Activated CD4-positive, alpha-beta T cell treated with anti-CD3 and anti-CD28 coated beads for 1 hour (primary cell): ENCODE measurements at places on chromosomes 12 and 14.

- DNase-seq = no peak
These were observed 12.3 kb downstream of the METTL3 start for GRCh38 chr14:21498540-21499526.

DNA sequence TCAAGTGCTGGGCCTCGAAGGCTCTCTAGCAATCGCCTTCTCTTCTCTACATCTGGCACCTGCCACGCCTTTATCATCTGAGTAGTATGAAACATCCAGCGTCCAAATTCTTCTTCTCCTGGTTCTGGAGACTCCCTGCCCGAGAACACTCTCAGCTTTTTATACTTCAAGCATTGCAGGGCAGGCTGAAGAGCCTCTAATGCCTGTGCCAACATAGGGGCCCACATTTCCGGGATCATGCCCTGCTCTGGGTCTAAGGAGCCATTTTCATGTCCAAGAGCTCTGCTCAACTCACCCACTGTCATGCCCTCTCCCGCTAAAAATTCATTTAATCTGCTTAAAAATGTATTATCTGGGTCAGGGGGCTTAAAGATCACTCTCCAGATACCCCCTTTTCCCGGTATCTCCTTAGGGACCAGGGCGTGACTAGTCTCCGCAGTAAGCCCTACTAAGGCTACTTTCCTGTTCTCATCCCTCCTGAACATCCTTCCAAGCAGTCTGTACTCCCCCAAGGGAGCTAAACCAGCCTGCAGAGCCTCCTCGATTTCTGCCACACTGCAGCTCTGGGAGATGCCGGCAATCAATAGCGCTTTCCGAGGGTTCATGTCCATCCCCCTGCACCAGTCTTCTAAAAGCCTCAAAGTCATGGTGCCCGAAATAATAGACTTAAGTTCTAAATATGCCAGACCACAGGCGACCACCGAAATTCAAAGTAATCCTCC lies 940 bp downstream of the MOAP1 start:
- no peak for DNase-seq

DNA sequence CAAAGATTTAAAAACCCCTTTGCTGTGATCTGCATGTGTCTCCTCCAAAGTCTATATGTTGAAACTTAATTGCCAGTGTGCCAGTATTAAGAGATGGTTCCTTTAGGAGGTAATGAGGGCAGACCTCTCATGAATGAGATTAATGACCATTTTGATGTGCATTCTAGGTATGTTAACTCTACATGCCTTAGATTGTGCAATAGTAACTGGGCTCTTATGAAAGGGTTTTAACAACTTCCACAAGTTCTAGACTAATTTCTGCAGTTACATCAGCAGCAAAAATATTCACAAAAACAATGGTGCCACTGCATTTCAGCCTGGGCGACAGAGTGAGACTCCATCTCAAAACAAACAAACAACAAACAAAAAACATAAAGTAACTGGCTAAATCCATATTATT lies 3.8 kb upstream of the TAS2R10 start:
- no peak for DNase-seq

- DNase-seq = no peak
These were observed 33.7 kb upstream of the MAP1LC3B2 start for GRCh38 chr12:116525418-116526001.

- no peak for DNase-seq
These were observed 332.9 kb downstream of the PCNX1 start for GRCh38 chr14:71240171-71240570.

- DNase-seq = no peak
These were observed 420.1 kb downstream of the VRK1 start for GRCh38 chr14:97217111-97217885.

GRCh38 chr12:48866052-48866711 lies 512 bp upstream of the RND1 start:
- no peak for DNase-seq

GRCh38 chr12:110782094-110782493 lies 39.4 kb upstream of the PPP1CC start:
- DNase-seq = no peak

- no peak for DNase-seq
These were observed 27.9 kb downstream of the DMAC2L start for GRCh38 chr14:50340045-50340444.

- DNase-seq = no peak
These were observed 778 bp downstream of the SLC8B1 start for GRCh38 chr12:113333877-113334785.

DNA sequence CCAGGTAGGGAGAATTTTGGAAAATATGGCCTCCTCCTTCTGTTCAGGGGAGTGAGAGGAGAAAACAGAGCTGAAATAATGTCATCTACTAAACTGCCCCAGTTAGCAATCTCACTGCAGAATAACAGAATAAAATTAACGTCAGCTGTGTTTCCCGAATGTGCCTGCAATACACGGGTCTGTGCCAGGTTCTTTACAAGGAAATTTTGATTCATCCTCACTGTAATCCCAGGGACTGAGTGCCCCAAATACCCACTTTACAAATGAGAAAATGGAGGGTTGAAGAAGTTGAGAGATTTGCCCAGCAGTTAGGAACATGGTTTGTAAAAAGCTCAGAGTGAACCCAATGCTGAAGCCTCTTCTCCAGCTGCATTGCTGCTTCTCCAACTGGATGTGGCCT lies 21.3 kb upstream of the SERPINA6 start:
- no peak for DNase-seq

DNA sequence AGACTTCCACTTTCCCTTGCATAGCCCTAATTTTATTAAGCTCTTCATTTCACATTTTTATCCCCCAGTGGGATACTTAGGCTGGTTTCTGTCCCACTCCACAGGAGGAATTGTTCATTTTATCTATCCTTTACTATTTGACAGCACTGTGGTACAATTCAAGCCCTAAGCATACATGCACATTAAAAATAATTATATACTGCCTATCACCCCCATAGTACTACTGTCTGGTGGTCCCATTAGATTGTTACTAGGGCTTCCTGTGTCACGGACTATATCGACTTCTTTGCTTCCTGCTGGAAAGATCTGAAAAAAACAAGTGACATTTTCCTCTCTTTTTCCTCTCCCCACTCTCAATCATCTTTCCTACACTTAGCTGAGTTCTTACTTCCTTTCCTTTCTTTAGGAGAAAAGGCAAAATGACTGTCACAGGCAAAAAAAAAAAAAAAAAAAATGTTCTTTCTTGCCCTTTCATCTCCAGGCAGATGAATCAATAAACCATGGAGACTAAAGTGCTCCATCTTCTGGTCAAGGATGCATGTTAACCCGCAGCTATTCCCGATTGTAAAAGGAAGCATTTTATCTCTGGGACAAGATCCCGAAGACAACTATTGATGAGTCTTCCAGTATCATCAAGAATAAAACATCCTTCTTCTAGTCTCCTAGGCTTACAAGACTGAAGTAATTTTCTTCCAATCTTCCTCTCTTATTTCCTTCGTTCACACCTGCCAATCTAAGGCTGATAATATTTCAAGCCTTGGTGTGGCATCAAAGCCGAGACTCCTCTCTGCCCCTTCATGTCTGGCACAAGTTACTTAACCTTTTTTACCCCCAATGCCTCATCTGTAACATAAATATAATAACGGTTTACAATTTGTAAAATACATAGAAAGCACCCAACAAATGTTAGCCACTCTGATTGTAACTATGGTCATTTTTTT lies 94.4 kb upstream of the PLEKHG7 start:
- no peak for DNase-seq

DNA sequence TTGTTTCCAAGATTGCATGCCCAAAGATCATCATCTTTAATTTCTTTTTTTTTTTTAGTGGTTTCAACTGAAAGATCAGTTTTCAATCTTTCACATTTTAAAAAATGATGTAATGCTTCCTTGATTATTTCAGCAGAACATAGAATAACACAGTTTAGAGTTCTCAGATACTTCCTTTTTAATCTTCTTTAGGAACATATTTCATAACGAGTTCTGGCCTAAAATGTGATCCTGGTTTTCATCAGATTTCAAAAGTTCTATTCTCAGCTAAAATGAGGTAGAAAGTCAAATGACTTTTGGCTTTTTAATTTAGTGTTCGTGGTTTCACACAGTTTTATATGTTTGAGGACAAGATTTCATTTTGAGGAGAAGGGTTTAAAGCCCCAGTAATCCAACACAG lies 40.0 kb upstream of the NR1H4 start:
- no peak for DNase-seq

DNA sequence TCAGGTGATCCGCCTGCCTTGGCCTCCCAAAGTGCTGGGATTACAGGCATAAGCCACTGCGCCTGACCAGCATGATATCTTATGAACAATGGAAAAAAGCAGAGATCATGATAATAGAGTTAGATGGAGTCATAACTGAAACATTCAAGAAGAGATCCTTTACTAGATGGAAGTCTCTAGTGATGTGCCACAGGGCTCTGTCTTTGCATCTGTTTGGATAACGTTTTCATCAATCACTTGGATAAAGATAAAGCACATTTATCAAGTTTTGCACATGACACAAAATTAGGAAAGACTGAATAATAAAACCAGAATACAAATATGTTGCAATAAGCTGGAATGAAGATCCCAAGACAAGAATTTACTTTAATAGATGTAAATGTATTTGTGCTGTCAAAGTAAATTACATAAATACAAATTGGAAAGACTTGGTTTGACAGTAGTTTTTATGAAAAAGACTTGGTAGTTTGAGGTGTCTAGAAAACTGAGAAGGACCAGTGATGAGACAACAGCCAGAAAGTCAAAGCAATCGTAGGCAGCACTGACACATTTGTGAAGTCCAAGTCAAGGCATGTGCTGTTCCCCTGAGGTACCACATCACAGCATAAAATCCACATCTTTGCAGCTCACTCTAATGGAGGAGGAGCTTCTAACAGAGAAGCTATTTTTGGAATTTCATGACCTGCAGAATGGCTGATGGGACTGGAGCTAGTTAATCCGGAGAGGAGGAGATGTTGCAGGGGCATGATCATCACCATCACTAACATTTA lies 28.5 kb downstream of the GPRC5A start:
- DNase-seq = no peak

GRCh38 chr12:108823804-108824203 lies 33.6 kb downstream of the SSH1 start:
- DNase-seq = no peak

- no peak for DNase-seq
These were observed 161.6 kb downstream of the CACNA1C start for GRCh38 chr12:2214411-2214810.

DNA sequence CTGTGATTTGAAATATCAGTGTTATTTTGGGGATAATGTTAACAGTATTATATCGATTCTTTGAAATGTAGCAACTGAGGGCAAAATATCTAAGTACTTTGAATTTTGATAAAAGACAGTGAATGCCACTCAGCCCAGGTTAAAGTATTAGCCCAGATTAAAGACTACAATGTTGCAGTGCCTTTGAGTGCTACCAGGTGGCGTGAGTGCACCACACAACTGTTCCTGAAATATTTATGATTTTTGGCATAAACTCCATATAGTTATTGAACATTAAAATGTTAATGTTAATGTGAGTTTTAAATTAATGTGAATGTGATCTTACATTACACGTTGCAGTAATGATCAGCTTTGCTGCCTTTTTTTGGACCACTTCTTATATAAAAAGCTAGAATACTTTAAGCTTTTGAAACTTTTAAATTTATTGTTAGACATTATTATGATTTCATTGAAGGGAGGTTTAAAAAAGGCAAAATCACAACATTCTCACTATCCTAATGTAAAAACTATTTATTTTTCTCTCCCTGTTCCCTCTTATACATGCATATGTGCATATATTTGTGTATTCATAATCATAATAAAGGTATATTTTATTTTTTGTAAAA lies 22.5 kb downstream of the MRPS35 start:
- DNase-seq = no peak

GRCh38 chr14:85399186-85399585 lies 130.8 kb upstream of the FLRT2 start:
- DNase-seq = no peak

DNA sequence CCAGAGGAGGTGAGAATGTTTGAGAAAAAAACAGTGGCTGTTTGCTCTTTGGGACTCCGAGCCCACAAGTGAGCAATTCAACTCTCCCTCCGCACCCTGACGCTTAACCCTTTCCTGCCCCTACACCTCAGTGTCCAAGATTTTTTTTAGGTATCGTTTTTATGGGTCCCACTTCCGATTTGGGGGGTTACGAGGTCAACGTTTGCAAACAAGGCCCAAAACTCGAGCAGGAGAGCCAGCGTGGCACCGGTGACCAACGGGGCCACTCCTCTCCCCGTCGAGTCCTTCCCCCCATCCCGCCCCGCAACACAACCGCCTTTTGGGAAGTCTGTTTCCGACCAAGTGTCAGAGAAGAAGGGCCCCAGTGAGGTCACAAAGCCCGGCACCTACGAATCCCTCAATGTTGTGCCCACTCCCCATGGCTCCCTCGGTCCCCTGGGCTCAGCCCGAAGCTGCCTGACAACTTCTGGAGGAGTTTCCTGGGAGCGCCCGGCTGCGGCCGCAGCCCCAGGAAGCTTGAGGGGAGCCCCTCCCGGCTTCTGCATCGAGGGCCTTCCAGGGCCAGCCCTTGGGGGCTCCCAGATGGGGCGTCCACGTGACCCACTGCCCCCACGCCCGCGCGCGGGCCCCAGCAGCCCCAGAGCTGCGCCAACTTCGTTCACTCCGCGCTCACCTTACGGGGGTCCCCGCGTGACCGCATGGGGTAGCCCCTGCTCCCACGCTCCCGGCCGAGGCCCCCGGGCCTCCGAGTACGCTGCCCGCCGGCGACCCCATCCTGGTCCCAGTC lies 1.2 kb downstream of the CDK2AP1 start:
- no peak for DNase-seq

DNA sequence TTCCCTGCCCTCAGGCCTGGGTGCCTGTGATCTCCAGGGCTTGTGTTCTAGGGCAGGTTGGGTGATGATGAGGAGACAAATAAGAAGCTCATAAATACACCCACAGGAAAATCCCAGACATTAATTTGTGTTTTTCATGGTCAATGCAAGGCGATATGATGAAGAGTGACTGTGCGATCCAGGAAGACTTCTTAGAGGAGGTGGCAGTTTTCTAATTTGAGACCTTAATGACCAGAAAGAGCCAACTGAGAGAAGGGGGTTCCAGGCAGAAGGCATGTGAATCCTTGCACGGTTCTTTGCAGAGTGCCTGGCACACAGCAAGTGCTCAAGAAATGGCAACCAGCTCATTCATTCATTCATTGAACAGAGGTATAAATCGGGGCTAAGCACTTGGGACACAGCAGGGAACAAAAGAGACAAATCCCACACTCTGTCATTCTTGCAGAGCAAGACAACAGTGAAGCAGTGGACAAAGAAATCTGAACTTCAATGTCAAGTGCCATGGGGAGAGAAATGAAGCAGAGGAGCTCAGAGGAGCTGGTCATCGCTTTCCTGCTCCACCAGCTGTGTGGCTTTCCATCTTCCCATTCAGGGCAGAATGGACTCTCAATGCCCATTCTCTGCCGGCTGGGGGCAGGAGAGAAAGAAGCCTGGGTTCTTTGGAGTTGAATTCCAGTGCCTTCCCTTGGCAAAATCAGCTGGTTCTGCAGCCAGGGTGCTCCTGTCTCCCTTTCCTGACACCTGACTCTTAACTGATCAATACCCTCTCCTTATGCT lies 128.3 kb downstream of the AACS start:
- DNase-seq = no peak

- DNase-seq = no peak
These were observed 121.9 kb downstream of the DNAI7 start for GRCh38 chr12:25072906-25073650.
